ENCODE measurements at places on chromosomes 11 and 22.

DNA sequence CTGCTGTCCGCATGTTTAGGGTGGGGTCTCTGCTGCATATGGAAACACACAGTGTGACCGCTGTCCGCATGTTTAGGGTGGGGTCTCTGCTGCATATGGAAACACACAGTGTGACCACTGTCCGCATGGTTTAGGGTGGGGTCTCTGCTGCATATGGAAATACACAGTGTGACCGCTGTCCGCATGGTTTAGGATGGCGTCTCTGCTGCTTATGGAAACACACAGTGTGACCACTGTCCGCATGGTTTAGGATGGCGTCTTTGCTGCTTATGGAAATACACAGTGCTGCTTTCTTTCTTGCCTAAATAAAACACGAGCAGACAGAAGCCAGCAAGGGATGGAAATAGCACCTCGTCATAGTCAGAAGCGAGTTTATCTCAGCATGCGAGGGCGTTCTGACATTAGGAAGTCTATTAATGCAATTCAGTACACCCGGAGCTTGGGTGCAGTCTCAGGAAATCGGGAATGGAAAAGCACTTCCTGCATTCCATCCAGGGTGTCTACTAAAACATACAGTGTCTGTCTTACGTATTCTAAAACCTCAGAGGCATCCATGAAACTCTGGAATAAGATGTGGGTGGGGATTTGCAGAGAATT, 32.6 kb upstream of the TOLLIP start:
- DNase-seq = peak; percentile 52

DNA sequence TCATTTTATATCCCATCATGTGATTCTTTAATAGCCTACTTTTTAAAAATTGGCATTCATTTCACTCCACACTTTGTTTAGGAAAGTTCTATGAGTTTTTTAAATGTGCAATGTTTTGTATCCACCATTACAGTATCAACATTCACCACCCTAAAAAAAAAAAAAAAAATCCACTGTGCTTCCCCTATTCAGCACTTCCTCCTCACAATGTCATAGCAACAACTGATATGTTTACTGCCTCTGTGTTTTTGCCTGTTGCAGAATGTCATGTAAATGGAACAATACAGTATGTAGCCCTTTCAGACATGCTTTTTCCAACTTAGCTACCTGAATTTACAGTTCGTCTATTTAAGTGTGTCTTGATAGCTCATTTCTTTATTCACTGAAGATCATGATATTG, 754.2 kb downstream of the FAM181B start:
- no peak for DNase-seq

DNA sequence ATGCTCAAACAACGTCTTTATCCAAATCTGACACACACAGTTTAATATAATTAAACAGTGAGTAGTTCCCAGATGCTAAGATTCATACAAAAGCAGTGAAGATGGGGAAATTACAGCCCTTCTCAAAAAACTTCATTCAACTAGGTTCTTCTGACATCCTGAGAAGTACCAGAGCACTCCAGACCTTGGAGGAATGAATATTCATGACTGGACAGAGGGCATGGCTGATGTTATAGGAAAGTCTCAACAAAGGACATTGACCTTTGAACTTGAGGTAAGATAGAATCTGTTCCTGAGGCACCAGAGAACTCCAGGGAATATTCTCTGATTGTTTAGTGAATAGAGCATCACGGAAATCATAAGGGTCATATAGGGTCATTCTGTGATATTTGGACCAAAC, 106.4 kb upstream of the SLC5A12 start:
- no peak for DNase-seq

- peak; percentile 10 for DNase-seq
Measured at GRCh38 chr11:2699185-2699530, 636 bp downstream of the KCNQ1OT1 start.

GRCh38 chr22:31106731-31107177, 614 bp downstream of the SELENOM start:
- no peak for DNase-seq

GRCh38 chr22:29992341-29993275, 87.7 kb upstream of the HORMAD2 start:
- no peak for DNase-seq

DNA sequence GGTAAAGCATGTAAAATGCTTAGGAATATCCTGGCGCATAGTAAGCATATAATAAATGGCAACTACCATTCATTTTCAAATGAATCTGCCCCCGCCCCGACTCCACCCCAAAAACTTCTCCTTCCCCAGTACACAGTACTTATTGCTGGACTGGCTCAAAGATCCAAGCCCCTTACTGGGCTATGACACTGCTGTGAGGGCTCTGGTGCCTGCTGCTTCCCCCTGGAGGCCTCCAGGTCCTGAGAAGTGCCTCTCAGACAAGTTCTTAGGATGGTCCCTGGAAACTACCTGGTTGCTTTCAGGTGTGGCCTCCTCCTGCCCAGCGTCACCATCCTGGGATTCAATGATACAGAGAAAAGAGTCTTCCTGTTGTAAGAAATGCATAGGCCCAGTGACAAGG, 190.6 kb upstream of the NTM start:
- no peak for DNase-seq

- no peak for DNase-seq
Measured at GRCh38 chr11:117931331-117931950, 2.2 kb upstream of the TMPRSS13 start.

DNA sequence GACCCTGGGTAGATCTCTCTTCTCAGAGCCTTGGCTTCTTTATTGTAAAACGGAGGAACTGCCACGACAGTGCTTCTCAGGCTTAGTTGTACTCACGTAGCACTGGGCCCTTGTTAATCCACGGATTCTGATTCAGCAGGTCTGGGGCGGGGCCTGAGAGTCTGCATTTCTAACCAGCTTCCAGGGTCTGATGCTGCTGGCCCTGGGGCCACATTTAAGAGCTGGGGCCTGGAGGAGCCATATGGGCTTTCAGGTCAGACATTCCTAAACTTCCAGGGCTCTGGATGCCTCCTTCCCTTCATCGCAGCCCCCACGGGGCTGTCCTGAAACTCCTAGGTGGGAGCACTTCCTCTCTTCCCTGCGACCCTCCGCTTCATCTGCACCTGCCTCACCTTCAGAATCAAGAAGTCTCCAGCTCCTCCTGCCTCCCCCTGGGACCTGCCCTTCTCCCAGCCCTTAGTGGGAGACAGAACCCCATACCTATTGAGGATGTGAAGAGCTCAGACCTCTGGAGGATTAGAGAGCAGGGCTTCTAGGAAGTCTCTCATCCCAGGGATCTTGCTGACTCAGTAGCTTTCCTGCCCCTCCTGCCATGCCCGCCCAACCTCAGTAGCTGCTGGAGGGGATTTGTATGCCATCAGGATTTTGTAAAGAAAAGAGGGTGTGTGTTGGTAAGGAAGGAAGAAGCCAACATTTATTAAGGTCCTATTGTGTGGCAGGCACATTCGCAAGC, 92.5 kb downstream of the LRRC32 start:
- DNase-seq = no peak

GRCh38 chr11:65559951-65560537, 1.9 kb upstream of the LTBP3 start:
- peak; percentile 87 for DNase-seq

- no peak for DNase-seq
Measured at GRCh38 chr11:12684816-12685215, 10.6 kb downstream of the TEAD1 start.

DNA sequence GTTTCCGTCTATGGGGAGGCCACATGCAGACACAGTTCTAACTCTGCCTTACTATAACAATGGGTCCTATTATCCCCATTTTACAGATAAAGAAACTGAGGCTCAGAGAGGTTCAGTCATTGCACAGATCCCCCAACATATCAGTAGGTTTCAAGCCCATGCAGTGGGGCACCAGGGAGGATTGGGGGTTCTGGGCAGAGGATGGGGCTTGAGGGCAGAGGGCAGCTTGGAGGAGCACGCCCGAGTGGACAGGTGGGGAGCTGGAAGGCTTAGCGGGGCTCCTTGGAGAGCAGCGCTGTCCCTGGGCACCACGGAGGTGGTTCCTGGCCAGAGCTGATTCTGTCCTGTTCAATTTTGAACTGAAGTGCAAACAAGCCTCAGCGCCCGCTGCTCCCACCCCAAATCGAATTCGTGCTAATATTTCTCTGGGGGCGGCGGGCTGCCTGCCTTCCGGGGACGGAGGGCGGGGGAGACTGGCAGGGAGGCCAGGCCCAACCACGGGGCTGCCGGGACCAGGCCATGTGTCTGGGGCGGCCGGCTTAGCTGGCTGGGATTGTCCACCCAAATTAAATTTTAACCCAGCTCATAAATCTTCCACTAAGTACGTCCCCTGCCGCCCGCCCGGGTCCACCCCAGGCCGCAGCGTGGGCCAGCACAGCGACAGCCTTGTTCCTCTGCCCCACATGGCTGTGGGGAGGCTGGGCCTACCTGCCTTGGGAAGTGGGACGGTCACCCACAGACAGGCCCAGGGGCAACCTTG, 49.4 kb downstream of the FLRT1 start:
- no peak for DNase-seq
